ENCODE measurements at places on chromosomes 7 and 10. TPM values are rescaled to one million over a fixed set of nuclear protein-coding genes. Genes with fewer than 3 reads are reported as not detected.

Gene MKI67
- 14.7 TPM for total RNA-seq

Gene LIPF
- total RNA-seq: not detected

Gene PRKG1
- 52.7 TPM for total RNA-seq

Gene FAM180A
- not detected for total RNA-seq

Gene GBX1
- not detected for total RNA-seq

Gene TACR2
- not detected for total RNA-seq

Gene INMT
- 1.7 TPM for total RNA-seq

Gene COL28A1
- 0.39 TPM for total RNA-seq

Gene ZNF212
- 13.2 TPM for total RNA-seq

Gene SH2D4B
- 0.12 TPM for total RNA-seq

Gene NKX6-2
- total RNA-seq: 6.2 TPM

Gene UBE2D1
- total RNA-seq: 48.1 TPM

Gene COL17A1
- not detected for total RNA-seq

Gene GDI2
- 294 TPM for total RNA-seq

Gene GNAT3
- 2.0 TPM for total RNA-seq

Gene PPP1R17
- 657 TPM for total RNA-seq

Gene ADAM8
- total RNA-seq: 5.4 TPM

Gene SLC26A3
- not detected for total RNA-seq

Gene ASB4
- total RNA-seq: not detected

Gene NEBL
- 0.74 TPM for total RNA-seq
